ENCODE measurements at places on chromosomes 1 and 21.

GRCh38 chr1:224513787-224514209, 79.2 kb upstream of the WDR26 start:
- DNase-seq = peak; percentile 88

- DNase-seq = no peak
Observed at GRCh38 chr1:168509875-168510791, 33.7 kb downstream of the XCL2 start.

DNA sequence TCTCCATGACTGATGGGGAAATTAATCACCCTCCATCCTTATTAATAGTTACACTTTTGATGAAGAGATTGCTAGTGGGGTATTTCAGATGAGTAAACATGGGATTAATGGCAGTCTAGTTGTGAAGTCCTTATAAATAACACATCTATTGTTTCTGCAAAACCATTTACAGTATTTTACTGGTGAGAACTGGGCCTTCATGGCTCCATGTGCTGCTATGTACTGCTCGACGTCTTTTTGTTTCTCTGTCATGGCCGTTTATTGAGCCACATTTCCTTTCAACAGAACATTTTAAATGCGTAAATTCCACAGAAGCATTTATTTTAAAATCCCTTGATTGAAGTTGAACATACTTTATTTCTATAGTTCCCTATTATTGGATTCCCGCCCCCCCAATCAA, 34.5 kb downstream of the SPEN start:
- no peak for DNase-seq

- peak; percentile 71 for DNase-seq
Observed at GRCh38 chr1:47755101-47755990, 241.8 kb downstream of the TRABD2B start.

- DNase-seq = no peak
Observed at GRCh38 chr1:1306070-1306660, 1.6 kb downstream of the ACAP3 start.

DNA sequence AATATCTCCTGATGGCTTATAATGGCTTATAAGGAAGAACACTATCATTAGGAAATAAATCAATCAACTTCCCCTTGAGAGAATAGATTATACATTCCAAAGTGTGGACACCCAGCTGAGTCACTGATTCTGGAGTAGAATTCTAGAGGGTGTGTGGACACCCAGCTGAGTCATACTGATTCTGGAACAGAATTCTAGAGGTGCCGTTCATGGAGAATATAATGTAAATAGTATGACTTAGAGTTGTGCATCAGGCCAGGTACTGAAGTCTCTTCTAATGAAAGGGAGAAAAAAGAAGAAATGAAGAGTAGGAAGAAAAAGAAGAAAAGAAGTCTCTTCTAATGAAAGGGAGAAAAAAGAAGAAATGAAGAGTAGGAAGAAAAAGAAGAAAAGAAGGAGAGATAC, 2.4 kb upstream of the USP33 start:
- no peak for DNase-seq

GRCh38 chr1:221449801-221450470, 292.0 kb downstream of the DUSP10 start:
- DNase-seq = no peak

DNA sequence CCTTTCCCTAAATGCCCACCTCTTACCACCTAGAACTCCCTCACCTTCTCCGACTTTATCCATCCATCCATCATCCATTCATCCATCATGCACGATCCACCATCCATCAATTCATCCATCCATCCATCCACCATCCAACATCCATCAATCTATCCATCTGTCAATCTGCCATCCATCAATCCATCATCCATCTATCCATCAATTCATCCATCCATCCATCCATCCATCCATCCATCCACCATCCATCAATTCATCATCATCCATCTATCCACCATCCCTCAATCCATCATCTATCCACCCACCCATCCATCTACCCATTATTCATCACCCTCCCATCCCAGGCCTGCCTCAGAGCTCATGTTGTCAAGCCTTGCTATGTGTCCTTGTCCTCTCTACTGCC, 34.5 kb downstream of the WNT3A start:
- DNase-seq = no peak

DNA sequence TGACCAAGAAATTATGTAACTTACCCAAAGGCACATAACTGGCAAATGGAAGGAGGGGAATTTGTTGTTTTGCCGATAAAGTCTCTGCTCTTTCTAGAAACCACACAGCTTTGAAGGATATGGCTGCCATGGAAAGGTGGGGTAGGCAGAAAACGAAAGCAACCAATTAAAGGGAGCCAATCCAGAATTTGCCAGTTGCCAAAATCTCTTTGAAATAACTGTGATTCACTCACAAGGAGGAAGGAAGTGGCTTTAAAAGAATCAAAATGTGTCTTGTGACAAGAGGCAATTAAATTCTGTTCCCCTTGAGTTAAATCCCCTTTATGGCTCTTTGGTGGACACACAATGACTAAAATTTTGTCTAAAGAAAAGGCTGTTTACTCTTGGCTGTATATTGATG, 61.2 kb upstream of the CCDC190 start:
- no peak for DNase-seq

- DNase-seq = no peak
Observed at GRCh38 chr1:35702508-35702907, 16.2 kb downstream of the C1orf216 start.

- no peak for DNase-seq
Observed at GRCh38 chr1:7247158-7247557, 461.9 kb downstream of the CAMTA1 start.

DNA sequence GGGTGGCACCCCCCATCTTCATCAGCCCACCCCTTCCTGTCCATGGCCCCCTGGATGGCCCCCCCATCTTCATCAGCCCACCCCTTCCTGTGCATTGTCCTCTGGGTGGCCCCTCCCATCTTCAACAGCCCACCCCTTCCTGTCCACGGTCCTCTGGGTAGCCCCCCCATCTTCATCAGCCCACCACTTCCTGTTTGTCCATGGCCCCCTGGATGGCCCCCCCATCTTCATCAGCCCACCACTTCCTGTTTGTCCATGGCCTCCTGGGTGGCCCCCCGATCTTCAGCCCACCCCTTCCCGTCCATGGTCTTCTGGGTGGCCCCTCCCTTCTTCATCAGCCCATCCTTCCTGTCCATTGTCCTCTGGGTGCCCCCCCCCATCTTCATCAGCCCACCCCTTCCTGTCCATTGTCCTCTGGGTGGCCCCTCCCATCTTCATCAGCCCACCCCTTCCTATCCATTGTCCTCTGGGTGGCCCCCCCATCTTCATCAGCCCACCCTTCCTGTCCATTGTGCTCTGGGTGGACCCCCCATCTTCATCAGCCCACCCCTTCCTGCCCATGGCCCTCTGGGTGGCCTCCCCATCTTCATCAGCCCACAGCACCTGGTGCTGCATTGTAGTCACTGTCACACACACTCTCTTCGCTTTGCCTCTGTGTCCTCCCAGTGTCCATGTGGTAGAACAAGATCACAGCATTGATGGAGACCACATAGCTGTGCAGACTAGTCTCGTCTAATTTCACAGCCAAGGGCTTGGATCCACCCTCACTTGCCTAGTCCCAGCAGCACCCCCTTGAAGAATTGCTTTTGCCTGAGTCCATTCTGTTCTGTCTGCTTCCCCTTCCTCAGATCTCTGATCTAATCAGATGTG, 95.9 kb downstream of the PCBP3 start:
- no peak for DNase-seq

- DNase-seq = no peak
Observed at GRCh38 chr1:108657356-108658080, 3.4 kb downstream of the HENMT1 start.

GRCh38 chr21:34807146-34807880, 138.5 kb downstream of the CLIC6 start:
- DNase-seq = peak; percentile 41

DNA sequence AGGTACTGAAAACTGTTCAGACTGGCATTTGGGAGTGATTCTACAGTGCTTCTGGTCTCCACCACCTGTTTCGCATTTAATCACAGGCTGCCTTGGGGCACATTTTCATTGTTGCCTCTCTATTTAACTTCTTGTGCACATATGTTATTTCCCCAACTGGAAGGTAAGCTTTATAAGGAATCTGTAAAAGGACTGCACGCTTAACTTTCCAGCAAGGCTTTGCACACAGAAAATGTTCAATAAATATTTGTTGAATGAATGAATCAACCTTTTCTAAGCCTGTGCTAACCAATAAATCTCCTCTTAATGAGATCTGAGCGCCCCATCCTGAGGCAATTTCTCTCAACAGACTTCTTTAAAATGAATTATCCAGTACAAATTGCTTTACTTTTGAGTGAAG, 84.3 kb upstream of the ARHGAP29 start:
- DNase-seq = no peak

- DNase-seq = no peak
Observed at GRCh38 chr1:232426801-232427200, 203.1 kb downstream of the SIPA1L2 start.

- DNase-seq = no peak
Observed at GRCh38 chr1:233435622-233436021, 108.1 kb downstream of the MAP3K21 start.

DNA sequence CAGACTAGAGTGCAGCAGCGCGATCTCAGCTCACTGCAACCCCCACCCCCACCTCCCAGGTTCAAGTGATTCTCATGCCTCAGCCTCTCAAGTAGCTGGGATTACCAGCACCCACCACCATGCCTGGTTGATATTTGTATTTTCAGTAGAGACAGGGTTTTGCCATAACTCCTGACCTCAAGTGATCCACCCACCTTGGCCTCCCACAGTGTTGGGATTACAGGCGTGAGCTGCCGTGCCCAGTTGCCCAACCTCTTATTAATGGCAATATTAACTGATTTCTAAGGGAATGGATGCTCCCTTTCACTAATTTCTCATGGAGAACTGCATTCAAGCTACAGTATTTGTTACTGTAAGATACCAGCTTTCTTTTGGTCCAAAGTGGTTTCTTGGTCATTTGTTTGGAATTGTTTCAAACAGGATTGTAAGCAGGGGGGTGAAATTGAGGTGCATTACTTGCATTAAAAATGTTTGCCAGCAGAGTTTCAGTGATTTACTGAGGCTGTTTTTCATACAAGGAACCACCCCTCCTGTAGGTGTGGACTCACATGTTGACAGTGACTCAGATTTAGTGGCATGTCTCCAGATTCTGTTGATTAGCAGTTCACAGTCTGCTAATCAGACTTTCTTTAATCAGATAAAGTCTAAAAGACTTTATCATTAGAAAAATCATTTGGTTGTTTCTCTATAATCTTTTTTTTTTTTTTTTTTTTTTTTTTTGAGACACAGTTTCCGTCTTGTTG, 3.9 kb upstream of the TGFBR3 start:
- no peak for DNase-seq

DNA sequence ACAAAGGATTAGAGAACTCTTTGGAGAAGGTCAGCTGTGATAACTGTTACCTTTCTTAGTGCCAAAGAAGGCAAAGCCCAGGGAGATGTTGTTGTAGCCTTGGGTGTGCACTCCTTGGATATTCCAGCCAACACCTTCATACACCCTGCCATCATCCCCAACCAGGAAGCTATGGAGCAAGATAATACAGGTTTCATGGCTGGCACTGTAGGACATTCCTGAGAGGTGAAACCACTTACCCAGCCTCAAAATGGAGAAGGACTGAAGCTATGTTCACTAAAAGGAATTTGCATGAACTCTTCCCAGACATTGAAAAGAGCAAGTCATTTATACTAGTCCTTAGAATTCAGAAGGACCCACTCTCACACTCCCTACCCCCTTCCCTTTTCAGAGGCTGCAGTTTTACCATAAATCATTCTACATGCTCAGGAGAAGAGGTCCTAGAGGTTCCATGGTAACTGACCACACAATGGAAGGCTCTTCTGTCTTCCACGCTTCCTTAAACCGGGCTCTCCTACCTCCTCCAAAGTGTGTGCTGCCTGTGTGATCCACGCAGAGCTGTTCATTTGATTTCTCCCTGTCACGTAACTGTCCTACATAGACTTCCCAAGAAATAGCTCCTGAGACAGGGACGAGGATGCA, 5.5 kb downstream of the PGLYRP4 start:
- DNase-seq = no peak

DNA sequence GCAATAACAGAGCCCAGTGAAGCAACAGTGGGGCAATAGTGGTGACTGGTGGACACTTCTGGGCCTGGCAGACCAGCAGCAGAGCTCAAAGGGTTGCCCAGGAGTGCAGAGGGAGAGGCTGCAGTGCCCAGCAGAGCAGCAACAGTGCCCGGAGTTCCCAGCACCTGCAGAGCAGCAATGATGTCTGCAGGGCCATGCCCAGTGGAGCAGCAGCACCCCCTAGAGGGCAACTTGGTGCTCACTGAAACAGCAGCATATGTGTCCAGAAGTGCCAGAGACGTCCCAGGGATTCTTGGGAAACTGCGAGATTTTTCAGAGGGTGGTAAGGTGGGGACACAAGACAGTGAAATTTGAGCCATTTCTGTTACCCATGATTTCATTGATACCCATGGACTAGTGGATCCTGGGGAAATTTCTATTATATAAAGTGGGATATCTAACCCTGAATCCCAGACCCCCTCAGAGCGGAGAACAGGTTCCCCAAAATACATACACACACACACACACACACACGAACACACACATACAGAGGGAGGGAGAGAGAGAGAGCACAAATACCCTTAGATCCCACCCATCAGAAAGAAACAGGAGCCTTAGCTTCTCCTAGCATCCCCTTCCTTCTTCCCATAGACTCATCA, 156.9 kb upstream of the GJB5 start:
- DNase-seq = peak; percentile 65

GRCh38 chr1:203026031-203026665, at the start of gene PPFIA4:
Gene PPFIA4, plus strand, starts transcription at chr1:203026491. Its CDS starts 12,518 bp downstream, at chr1:203039009.
- DNase-seq = peak; percentile 98

DNA sequence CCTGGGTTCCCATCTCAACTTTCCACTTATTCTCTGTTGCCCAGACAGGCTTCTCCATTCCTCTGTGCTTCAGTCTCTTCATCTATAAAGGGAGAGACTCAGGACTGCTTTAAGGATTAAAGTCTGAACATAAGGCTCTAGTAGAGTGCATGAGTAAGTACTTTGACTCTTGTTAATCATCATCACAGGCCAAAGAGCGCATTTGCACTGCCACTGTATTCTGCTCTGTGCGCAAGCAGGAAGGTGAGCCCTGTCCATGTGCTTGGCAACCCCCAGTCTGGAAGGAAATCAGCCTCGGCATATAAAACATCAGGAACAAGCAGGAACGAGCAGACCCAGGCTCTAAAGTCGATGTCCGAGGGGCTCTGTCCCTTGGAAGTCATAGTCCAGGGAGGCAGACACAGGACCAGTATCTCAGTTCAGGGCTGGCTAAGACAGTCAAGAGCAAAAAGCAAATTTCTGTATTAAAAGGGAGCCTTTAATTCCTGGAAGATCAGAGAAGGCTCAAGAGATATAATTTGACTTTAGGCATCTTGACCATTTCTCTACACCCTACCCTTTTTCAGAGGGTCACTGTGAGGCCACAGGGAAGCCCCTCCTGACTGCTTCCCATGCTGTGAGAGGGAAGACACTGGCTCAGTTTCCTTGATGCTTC, 131.2 kb downstream of the TRABD2B start:
- no peak for DNase-seq
